PC-9 (cell line): ENCODE measurements at places on chromosomes 11 and 22. TPM values are rescaled to one million over a fixed set of nuclear protein-coding genes. Genes with fewer than 3 reads are reported as not detected.

RFPL2 gene
- not detected in 2 replicates for total RNA-seq

FGF4 gene
- not detected in 2 replicates for total RNA-seq

SCN3B gene
- not detected in 2 replicates for total RNA-seq

NPAS4 gene
- not detected in 2 replicates for total RNA-seq

CHCHD10 gene
- 37.0 and 43.5 TPM in 2 replicates for total RNA-seq

USP35 gene
- total RNA-seq: 12.8 and 13.5 TPM in 2 replicates

SLC22A12 gene
- not detected in 2 replicates for total RNA-seq

F2 gene
- total RNA-seq: 0.20 TPM in 1 of 2 replicates, not detected in the other

MISFA gene
- total RNA-seq: 5.8 and 7.9 TPM in 2 replicates

GRCh38 chr11:120224361-120224760, 13.5 kb downstream of the OAF start:
- no peak for DNase-seq

- no peak for DNase-seq
These were observed 941.7 kb downstream of the OPCML start for GRCh38 chr11:132590554-132590953.

GRCh38 chr22:40628354-40629042, 8.0 kb downstream of the MRTFA start:
- peak; percentile 59 for DNase-seq

- no peak for DNase-seq
These were observed 11.1 kb downstream of the PRDM11 start for GRCh38 chr11:45157247-45158209.

- DNase-seq: no peak
These were observed 1.3 kb downstream of the TEF start for GRCh38 chr22:41383085-41383484.

DNA sequence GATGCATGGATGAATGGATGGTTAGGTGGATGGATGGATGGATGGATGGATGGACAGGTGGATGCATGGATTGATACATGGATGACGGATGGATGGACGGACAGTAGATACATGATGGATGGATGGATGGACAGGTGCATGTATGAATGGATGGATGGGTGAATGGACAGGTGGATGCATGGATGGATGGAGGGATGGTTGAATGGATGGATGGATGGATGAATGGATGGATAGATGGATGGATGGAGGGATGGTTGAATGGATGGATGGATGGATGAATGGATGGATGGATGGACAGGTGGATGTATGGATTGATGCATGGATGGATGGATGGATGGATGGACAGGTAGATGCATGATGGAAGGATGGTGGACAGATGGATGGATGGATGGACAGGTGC, 51.7 kb downstream of the MACROD1 start:
- no peak for DNase-seq

DNA sequence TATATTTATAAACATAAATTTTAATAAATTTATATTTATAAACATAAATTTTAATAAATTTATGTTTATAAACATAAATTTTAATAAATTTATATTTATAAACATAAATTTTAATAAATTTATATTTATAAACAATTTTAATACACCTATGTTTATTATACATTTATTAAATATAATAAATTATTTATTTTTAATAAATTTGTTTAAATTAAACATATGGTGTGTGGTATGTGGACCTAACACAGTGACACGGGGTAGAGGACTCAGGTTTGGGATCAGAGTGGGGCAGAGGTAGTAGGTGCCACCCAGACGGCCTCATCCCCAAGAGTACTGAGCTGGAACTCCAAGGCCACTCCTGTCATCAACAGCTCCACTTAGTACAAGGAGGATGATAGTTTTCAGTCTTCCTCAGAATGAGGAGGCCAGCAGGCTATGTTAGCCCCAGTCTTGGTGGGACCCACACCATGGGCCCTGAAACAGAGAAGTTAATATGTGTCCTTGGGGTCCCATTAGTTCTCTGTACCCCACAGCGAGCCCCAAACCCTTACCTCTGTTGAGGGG, 46.7 kb upstream of the BID start:
- no peak for DNase-seq
